ENCODE measurements at places on chromosomes 5 and 9. TPM values are rescaled to one million over a fixed set of nuclear protein-coding genes. Genes with fewer than 3 reads are reported as not detected.

Gene SLC6A18
- not detected for total RNA-seq

DNA sequence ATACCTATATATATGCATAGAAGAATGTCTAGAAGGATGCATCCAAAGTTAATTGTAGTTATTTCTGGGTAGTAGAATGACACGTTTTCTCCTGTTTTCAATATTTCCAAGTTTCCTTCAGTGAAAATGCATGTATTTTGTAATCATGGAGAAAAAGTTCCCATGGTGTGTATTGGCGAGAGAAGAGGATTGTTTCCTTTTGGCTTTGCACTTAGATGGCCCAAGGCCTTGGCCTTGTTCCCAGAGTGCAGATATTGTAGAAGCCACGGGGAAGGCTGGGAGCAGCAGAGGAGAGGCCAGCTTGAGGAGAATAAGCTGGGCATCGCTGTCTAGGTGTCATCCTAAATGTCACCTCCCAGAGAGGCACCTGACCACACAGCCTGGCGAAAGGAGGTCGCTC, 44.0 kb downstream of the IRF1 start:
- H3K4me1 ChIP-seq = peaks cover 74% of the 10 kb centered on the region
- no peaks in the 10 kb centered on the region for H3K27me3 ChIP-seq
- peak; percentile 76 for DNase-seq

GRCh38 chr5:152170350-152170749, 234.7 kb downstream of the NMUR2 start:
- DNase-seq = no peak
- H3K27ac ChIP-seq = no peak overlapping the region

DNA sequence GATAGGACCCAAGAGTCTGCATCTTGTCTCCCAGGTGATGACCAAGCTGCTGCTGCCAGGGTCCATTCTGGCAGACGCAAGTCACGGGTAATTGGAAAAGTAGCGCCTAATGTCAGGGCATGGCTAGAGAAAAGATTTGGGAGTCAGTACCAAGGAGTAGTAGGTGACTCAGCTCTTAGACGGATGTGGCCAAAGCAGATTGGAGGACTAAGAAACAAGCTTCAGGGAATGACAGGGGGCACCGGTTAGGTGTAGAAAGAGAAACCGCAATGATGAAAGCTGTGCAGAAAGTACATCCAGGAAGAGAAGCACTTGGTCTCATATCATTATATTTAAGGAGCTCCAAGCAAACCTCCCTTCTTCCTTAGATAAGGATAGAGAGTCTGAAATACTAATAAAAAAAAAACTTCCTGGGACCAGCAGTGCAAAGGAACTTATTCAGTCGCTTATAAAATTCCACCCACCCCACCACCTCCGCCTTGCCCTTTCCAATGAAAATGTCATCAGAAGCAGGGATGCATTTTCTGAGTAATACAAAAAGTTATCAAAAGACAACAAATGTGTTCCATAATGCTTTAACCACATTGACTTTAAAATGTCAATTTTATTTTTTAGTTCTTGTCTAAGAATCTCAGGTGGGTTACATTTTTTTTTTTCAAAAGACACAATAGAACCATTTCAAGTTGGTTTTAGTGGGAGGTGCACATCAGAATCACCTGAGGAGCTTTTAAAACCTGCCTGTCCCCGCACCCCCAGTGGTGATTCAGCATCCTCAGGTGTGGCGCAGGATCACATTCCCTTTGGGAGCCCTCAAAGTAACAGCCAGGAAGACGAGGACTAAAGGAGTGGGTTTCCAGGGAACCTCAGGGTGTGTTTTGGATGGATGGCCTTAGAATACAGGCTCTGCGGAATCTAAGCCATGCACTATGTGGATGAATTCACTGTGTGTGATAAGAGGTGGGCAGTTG, 31.2 kb downstream of the PTPN3 start:
- no peak overlapping the region for H3K4me3 ChIP-seq
- H3K4me1 ChIP-seq = peaks cover 10% of the 10 kb centered on the region
- H3K36me3 ChIP-seq = peaks cover 4% of the 10 kb centered on the region

DNA sequence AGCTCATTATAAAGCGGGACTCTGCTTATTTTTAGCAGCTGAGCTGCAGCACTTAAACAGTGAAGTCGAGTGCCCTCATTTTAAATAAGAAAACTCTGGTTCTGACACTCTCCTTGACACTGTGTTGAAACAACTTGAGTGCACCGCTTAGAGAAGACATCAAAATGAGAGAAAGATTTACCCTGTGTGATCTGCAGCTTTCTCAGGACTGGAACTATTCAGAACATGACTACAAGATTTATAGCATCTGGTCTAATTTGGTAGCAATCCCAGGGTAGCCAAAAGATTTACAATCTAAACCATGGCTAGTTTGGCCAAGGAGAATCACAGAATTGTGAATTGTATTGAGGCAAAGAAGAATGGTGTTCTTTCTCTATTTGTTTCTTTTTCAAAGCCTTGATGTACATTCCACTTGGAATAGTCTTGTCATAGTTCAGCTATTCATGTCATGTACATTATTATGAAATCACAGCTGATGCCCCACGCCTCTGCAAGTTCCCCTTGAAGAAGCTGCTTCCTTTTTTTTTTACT, 38.7 kb downstream of the PLEKHG4B start:
- no peak overlapping the region for H3K27ac ChIP-seq
- H3K4me1 ChIP-seq = no peaks in the 10 kb centered on the region
- no peaks in the 10 kb centered on the region for H3K36me3 ChIP-seq
- peaks cover 46% of the 10 kb centered on the region for H3K27me3 ChIP-seq

DNA sequence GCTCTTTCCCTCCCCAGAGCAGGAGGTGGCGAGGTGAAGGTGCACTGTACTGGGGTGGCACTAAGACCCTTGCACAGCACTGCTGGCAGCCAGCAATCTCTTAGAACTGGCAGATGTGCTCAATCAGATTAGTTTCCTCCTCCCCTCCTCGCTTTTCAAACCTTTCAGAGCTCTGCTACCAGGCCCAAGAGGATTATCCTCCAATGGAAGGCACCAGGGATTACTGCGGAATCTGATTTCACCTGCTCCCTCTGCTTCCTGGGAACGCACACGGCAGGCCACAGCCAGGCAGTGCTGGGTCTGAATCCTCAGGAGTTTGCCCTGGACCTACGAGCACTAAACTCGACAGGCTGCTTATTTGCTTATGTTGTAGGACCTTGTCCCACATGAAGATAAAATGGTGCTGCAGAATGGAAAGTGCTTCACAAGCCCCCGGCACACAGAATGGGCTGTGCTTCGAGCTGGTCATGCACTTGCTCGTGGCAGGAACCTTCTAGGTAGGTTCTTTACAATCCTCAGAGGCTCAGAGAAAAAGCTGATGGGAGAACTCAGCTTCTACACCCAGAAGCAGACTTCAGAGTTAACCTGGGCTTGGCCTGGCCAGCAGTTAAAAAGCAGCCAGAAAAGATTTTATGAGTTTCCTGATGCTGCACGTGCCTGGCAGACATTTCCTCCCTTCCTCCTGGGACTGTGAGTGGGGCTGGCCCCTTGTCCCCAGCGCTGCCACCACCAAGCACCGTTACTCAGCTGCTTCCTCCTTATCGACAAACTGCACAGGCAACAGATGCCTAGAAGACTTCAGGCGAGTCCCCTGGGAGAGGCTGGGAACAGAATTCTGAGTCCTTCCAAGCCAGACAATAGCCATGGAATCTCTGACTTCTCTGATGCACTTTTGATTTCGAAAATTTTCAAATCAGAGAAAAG, 33.1 kb downstream of the FABP6 start:
- no peak for DNase-seq
- no peaks in the 10 kb centered on the region for H3K27me3 ChIP-seq
- peaks cover 12% of the 10 kb centered on the region for H3K36me3 ChIP-seq
- no peak overlapping the region for H3K27ac ChIP-seq
- peaks cover 35% of the 10 kb centered on the region for H3K4me1 ChIP-seq

- no peak for DNase-seq
- no peaks in the 10 kb centered on the region for H3K4me1 ChIP-seq
- H3K27me3 ChIP-seq = no peaks in the 10 kb centered on the region
- no peak overlapping the region for H3K27ac ChIP-seq
- H3K36me3 ChIP-seq = no peaks in the 10 kb centered on the region
- H3K4me3 ChIP-seq = no peak overlapping the region
Observed at GRCh38 chr9:80873861-80874260, 815.5 kb downstream of the TLE1 start.

DNA sequence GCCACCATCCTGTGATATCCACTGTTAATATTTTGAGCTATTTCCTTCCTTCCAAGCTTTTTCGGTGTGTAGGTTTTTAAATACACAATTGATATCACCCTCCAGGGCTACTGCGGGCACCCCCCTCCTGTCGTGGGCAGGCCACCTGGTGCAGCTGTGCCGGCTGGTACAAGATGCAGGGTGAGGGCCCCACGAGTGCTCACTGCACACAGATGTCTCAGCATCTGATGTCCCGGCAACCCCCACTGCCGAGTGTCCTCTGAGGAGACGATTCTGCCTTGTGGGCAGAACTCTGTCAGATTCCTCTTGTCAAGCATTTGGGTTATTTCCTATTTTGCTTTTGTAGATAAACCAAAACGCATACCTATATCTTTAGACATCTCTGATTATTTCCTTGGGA, 25.1 kb downstream of the CACNA1B start:
- no peak overlapping the region for H3K4me3 ChIP-seq
- H3K27me3 ChIP-seq = peaks cover 64% of the 10 kb centered on the region
- no peaks in the 10 kb centered on the region for H3K4me1 ChIP-seq
- no peak for DNase-seq
- H3K27ac ChIP-seq = no peak overlapping the region
